A549 treated with AZD2906 at 1 μM for 4 hours (cell line): ENCODE measurements at places on chromosomes 4 and X. TPM values are rescaled to one million over a fixed set of nuclear protein-coding genes. Genes with fewer than 3 reads are reported as not detected.

Gene XAGE1A
- total RNA-seq = 11.6 to 46.7 TPM (median 25.2 TPM) in 5 replicates

Gene GNRHR
- not detected in 5 replicates for total RNA-seq

Gene SPANXC
- 0.45 to 0.97 TPM (median 0.46 TPM) in 3 of 5 replicates, not detected in the others for total RNA-seq

Gene RAB9B
- 0.02 to 0.05 TPM (median 0.03 TPM) in 4 of 5 replicates, not detected in the other for total RNA-seq

Gene NEIL3
- total RNA-seq = 7.1 to 8.0 TPM (median 7.6 TPM) in 5 replicates

Gene NPY2R
- 0.02 to 0.03 TPM (median 0.02 TPM) in 3 of 5 replicates, not detected in the others for total RNA-seq

Gene STS
- 1.7 to 2.4 TPM (median 1.8 TPM) in 5 replicates for total RNA-seq

Gene SMIM10
- 0.06 to 0.19 TPM (median 0.11 TPM) in 4 of 5 replicates, not detected in the other for total RNA-seq

Gene LNX1
- total RNA-seq = 0.05 to 0.09 TPM (median 0.05 TPM) in 4 of 5 replicates, not detected in the other

Gene ZDHHC15
- not detected in 5 replicates for total RNA-seq

Gene PPP1R2C
- not detected in 5 replicates for total RNA-seq

Gene SLITRK4
- not detected in 5 replicates for total RNA-seq

Gene CT55
- not detected in 5 replicates for total RNA-seq

Gene TRAPPC11
- 8.6 to 13.6 TPM (median 9.8 TPM) in 5 replicates for total RNA-seq

Gene CXCL5
- 26.7 to 32.8 TPM (median 31.0 TPM) in 5 replicates for total RNA-seq

Gene HTN3
- not detected in 5 replicates for total RNA-seq

Gene POLR2B
- 57.7 to 74.5 TPM (median 61.7 TPM) in 5 replicates for total RNA-seq

Gene EDNRA
- 0.21 to 0.48 TPM (median 0.26 TPM) in 5 replicates for total RNA-seq

Gene NAA10
- total RNA-seq = 203 to 232 TPM (median 216 TPM) in 5 replicates

Gene UCHL1
- 904 to 991 TPM (median 938 TPM) in 5 replicates for total RNA-seq

Gene GPR143
- 0.21 to 0.49 TPM (median 0.34 TPM) in 5 replicates for total RNA-seq

Gene SYN1
- 0.22 to 0.46 TPM (median 0.29 TPM) in 5 replicates for total RNA-seq

Gene OTUD6A
- not detected in 5 replicates for total RNA-seq

Gene MSX1
- total RNA-seq = 5.9 to 10.1 TPM (median 9.0 TPM) in 5 replicates

Gene EDA
- 0.53 to 0.83 TPM (median 0.63 TPM) in 5 replicates for total RNA-seq

Gene TRIM60
- not detected in 5 replicates for total RNA-seq

Gene SLC49A3
- total RNA-seq = 0.13 to 0.31 TPM (median 0.18 TPM) in 5 replicates

Gene PNCK
- 0.18 to 0.34 TPM (median 0.21 TPM) in 5 replicates for total RNA-seq

Gene PNMA6A
- total RNA-seq = 4.0 to 5.4 TPM (median 5.0 TPM) in 5 replicates

Gene KDR
- 0.07 to 0.14 TPM (median 0.10 TPM) in 5 replicates for total RNA-seq

Gene SLC38A5
- total RNA-seq = 0.09 to 0.20 TPM (median 0.16 TPM) in 5 replicates

Gene FRAS1
- 2.0 to 2.9 TPM (median 2.5 TPM) in 5 replicates for total RNA-seq

Gene LGI2
- 0.07 to 0.14 TPM (median 0.10 TPM) in 5 replicates for total RNA-seq

Gene MEPE
- not detected in 5 replicates for total RNA-seq

Gene HMGB3
- total RNA-seq = 132 to 182 TPM (median 139 TPM) in 5 replicates

Gene ARHGAP36
- not detected in 5 replicates for total RNA-seq

Gene FGF13
- total RNA-seq = 0.05 to 0.06 TPM in 2 of 5 replicates, not detected in the others

Gene PABPC5
- total RNA-seq = 0.06 TPM in 1 of 5 replicates, not detected in the others

Gene CD99
- 324 to 354 TPM (median 345 TPM) in 5 replicates for total RNA-seq

Gene ASMT
- 0.10 to 0.38 TPM (median 0.29 TPM) in 5 replicates for total RNA-seq

Gene PDHA2
- not detected in 5 replicates for total RNA-seq

Gene DDX60
- 1.6 to 2.8 TPM (median 1.8 TPM) in 5 replicates for total RNA-seq

Gene CA5B
- total RNA-seq = 1.9 to 3.4 TPM (median 2.6 TPM) in 5 replicates
